ENCODE measurements at places on chromosomes 3 and 15.

DNA sequence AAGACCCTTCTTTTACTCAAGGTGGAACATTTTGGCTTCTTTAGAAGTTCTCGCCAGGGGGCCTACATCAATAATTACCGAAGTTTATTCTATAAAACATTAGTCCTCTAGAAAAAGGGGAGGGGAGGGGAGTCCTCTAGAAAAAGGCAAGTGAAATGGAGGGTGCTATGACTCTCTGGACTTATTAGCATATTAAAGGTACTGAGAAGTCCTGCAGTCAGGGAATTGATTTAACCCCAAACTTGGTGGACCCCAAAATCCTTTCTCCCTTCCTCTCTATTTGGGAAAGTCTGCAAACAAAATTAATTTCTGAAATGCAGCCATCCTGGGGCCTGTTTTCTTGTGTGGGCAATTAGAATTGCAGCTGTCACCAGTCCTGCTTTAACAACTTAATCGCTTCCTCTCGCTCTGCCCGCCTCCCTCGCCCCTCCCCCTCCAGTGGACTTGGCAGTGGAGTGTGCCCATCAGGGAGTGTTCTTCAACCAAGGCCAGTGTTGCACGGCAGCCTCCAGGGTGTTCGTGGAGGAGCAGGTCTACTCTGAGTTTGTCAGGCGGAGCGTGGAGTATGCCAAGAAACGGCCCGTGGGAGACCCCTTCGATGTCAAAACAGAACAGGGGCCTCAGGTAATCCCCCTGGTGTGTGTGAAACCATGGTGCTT is 18.9 kb upstream of the LRRK1 start:
- no peak for DNase-seq

DNA sequence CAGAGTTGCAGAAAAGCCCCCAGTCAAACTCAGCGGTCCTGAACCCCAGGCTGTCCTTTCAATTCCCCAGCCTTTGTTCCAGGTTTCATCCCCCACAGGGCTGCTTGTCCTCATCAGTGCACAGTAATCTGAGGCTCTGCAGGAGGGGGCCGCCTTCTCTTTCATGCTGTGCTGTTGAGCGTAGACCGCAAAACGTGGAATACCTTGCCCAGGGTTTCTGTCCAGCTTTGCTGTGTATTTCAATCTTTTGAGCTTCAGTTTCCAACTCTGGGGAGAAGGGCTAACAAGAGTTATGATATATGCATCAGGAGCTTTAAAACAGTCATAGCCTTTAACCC is 64.8 kb downstream of the FAM43A start:
- DNase-seq, result no peak

DNA sequence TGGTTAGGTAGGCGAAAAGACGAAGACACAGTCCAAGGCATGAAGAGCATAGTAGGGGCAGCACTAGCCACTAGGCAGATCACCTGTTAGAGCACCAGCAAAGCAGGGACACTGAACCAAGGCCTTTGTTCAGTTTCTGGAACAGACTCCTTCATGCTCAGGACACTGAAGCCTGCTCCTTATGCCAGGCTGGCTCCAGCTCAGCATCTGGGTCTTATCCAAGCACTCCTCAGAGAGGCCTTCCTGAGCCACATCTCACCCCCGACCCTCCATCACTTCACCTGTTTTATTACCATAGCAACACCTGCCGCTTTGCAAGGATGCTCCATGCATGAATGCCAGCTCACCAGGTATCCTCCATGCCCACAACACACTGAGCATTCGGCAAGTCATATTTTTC is 206.3 kb upstream of the CHRNA7 start:
- DNase-seq, result no peak

DNA sequence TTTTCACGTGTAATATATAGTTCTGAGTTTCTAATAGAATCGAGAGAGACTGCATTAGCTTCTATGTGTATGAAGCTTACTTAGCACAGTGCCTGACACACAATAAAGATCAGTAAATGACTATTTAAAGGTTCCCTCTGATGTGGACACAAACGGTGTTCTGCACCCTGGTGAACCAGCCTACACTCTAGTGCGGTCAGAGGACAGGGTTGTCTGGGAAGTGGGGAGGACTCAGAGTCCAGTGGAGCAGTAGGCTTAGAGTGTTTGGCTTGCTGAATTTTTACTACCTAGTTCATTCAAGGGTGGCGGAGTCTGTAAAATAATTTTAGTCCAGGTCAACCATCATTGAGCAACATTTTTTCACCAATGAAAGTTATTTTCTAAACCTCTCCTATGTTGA is 77.8 kb downstream of the DIPK2A start:
- no peak for DNase-seq

GRCh38 chr3:106446271-106446670 is 577.5 kb upstream of the CBLB start:
- DNase-seq, result no peak
